Left lung (tissue), 14 donors: ENCODE measurements at places on chromosomes 16 and 17. TPM values are rescaled to one million over a fixed set of nuclear protein-coding genes. Genes with fewer than 3 reads are reported as not detected.
A peak's percentile ranks its signal among the peaks of the same experiment; 100 is the strongest.

C16orf96 gene
- 0.41 TPM for polyA plus RNA-seq

AIPL1 gene
- polyA plus RNA-seq, result not detected

KRTAP1-5 gene
- not detected for polyA plus RNA-seq

DNA sequence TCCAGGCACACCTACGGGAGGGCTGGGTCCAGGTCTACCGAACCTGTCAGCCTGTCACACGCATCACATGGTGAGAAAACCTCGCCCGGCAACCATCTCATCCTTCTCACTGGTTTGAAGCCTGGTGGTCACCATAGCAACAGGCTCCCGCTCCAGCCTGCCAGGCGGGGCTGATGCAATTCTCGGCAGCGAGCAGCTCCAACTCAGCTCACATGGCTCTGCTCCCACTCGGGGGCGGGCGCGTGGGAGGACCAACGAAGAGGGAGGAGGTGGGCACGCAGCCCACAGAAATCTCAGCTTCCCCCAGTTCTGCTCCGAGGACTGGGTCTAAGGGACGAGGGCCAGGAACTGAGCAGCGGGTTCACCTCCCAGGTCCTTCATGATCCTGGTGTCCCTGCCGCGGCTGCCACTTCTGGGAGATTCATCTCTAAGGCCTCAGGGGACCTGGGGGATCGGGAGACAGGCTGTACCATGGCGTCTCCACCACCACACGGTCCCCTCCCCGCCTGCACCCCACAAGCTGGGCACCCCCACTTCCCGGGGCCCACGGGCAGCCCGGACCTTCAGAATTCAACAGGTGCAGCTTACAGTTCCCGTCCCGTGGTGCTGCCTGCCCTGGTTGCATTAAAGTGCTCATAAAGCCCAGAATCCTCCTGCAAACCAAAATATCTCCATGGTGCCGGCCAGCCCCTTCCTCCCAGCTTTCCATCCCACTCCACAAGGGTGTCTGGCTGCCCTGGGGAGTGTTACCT is 25.8 kb downstream of the ABR start:
- DNase-seq, result no peak

DNA sequence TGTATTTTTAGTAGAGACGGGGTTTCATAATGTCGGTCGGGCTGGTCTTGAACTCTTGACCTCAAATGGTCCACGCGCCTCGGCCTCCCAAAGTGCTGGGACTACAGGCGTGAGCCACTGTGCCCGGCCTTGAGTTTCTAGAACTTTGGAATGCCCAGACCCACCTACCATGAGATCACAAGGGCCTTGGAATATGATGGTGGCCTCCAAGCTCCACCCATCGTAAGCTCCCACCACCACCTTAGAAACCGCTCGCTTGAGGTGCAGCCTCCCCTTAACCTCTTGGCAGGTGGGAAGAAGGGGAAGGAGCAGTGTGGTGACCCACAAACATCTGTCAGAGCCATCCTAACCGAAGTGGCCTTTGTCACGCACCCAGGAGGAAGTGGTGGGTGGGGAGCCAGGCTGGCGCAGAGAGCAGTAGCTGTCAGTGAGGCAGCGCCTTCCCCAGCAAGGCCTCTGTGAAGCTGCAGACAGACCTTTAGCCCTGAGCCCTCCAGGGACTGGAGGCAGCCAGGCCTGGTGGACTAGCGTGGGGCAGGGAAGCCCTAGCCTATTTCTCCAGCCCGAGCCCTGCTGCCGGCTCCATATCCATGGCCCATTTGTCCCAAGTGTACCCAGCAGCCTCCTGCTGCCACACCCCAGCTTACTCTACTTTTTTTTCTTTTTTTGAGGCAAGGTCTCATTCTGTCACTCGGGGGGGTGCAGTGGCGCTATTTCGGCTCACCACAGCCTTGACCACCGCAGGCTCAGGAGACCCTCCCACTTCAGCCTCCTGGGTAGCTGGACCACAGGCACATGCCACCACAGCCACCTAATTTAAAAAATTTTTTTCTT is 13.1 kb upstream of the SEPHS2 start:
- DNase-seq, result no peak

GRCh38 chr16:81939164-81940056 is 71.9 kb downstream of the SDR42E1 start:
- no peak for DNase-seq

GRCh38 chr17:51455931-51456330 is 195.6 kb downstream of the UTP18 start:
- DNase-seq, result no peak

DNA sequence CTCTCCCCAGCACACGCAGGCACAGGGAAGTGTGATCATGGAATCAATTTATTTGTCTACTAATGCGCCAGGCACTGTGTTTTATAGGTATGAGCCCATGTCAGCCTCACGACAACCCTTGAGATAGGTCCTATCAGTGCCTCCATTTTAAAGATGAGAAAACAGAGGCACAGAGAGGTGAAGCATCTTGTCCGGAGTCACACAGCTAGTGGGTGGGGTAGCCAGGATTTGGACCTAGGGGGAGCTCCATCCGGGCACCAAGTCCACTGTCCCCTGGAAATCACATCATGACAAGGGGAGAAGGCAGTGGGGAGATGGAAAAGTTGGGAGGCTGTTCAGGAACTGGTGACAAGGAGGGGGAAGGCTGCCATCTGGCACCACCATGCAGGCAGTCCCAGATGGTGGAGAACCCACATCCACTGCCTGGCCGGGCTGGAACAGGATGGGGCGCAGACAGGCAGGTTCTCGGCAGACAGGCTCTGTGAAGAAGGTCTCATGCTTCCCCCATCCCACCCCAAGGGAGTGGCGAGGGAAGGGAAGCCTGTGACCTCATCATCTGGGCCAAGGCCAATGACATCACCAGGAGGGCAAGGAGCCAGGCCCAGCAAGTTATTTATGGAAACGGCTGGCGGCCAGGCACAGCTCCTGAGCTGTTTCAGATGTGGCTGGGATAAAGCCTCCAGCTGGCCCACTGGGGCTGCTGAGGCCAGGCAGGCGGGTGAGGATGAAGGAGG is 126.0 kb upstream of the SDK2 start:
- DNase-seq, result peak; percentile 94
